ENCODE measurements at places on chromosomes 12 and 14.

DNA sequence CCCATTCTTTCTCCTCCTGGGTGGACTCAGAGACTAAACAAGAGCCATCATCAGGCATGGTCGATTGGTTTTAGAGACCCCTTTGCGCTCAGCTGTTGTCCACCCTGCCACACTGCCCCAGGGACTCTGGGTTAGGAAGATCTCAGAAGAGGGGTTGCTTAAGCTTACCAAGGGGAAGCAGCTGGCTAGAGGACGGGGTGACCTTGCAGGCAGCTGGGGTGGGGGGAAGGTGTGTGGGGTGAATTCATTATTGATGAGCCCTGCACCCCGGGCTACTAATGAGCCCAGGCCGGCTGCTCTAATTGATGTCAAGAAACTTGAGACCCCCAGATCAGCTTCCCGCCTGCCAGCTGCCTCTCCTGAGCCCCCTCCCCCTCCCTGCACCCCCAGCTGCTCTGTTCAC is 8.7 kb upstream of the ZNF385A start:
- no peak for DNase-seq

GRCh38 chr14:22184830-22185168 is 404.2 kb downstream of the DAD1 start:
- no peak for DNase-seq

DNA sequence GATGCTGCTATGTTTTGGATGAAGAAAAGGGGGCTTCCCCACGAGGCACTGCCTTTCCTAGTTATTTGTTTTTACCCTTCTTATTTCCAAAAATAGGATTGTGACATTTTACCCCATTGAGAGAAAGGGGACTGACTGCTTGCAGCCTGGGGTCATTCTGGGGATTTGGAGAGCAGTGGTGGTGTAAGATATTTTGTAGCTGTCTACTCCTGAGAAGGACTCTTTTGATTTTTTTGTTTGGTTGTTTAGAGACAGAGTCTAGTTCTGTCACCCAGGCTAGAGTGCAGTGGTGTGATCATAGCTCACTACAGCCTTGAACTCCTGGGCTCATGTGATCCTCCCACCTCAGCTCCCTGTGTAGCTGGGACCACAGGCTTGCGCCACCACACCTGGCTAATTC is 78.9 kb downstream of the FOXN4 start:
- no peak for DNase-seq

DNA sequence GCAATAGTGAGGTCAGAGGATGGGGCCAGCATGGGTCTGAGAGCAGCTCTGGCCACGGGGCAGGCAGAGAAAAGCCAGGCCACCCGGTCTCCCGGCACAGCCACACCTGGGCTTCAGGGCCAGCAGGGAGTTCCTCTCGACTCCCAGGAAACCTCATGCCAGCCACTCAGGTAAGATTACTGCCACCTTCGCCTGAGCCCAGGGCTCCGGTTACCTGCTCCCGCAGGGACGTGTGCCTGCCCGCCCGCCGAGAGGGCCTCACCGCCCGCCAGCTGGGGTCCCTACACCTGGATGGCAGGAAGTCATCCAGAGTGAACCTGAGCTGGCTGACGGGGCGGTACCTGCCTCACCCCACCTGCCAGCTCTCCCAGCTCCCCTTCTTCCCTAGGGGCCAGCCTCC is 7.3 kb downstream of the JAG2 start:
- no peak for DNase-seq

GRCh38 chr14:99321955-99322730 is 50.1 kb upstream of the BCL11B start:
- no peak for DNase-seq

DNA sequence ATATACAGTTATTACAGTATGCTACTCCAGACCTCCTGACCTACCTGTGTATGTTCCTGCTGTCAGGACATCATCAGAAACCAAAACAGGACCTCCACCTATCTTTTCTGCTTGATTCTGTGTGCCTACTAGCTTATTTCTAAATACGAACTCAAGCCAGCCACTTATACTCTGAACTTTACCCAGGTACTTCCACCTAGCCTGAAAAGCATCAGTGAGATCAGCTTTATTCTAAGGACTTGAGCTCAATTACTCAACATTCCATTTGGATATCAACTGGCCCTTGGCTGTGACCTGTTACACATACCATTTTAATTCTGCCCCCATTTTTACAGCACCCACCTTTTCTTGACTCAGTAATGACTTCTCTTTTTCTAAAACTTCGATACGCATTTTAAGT is 29.2 kb downstream of the TRIP11 start:
- no peak for DNase-seq

DNA sequence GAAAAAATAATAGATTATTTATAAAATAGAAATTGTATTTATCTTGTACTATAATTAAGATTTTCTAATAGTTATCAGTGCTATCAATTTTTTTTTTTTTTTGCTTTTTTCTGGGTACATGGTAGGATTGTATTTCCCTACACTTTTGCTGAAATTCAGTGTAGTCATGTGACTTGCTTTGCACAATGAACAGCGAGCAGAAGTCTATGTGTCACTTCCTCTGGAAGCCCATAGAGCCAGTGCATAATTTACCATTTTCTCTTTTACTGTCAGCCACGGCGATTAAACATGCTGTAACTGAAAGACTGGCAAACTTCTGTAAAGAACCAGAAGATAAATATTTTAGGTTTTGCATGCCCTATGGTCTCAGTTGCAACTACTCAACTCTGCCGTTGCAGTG is 80.8 kb upstream of the PPP1R12A start:
- no peak for DNase-seq

- DNase-seq = no peak
These were observed 123.9 kb downstream of the BCL11B start for GRCh38 chr14:99148131-99148530.

DNA sequence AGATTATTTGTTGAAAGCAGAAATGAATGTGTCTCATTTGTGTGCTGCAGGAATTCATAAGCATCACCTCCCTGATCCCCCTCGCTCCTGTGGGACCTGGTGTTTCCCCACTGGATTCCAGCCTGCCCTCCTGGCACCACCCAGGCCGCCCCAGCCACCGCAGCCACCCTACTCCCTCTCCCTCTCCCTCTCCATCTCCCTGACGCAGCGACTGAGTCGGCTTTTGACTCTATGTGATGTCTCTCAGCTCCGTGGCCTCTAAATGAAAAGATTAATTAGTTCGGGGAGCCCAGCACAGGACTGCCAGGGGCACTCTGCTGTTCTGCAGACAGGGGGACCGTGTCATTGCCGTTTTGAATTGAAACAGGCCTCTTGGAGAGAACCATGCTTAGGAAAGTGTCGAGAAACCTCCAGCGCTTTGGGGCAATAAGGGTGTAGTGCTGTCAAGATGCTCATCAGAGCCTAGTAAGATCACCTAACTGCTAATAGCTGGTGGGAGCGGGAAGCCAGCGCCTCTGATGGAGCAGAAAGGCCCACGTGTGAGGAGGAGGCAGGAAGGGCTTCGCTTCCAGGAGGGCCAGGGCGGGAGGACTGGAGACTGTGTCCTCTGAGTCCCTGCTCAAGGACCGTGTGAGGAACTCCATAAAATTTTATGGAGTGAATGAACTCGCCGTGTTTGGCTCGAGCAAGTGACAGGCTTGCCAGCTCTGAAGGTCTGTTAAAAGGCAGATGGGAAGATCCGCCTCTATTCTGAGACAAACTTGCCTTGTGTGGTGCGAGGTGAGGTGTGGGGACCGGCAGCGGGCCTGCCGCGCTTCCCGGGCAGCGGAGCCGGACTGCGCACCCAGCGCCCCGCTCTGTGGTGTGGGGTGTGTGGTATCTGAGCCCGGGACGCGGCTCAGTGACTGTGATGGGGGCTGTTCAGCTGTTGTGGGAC is 157.4 kb upstream of the C14orf180 start:
- DNase-seq = no peak

GRCh38 chr14:88346048-88346639 is 23.1 kb upstream of the KCNK10 start:
- no peak for DNase-seq

DNA sequence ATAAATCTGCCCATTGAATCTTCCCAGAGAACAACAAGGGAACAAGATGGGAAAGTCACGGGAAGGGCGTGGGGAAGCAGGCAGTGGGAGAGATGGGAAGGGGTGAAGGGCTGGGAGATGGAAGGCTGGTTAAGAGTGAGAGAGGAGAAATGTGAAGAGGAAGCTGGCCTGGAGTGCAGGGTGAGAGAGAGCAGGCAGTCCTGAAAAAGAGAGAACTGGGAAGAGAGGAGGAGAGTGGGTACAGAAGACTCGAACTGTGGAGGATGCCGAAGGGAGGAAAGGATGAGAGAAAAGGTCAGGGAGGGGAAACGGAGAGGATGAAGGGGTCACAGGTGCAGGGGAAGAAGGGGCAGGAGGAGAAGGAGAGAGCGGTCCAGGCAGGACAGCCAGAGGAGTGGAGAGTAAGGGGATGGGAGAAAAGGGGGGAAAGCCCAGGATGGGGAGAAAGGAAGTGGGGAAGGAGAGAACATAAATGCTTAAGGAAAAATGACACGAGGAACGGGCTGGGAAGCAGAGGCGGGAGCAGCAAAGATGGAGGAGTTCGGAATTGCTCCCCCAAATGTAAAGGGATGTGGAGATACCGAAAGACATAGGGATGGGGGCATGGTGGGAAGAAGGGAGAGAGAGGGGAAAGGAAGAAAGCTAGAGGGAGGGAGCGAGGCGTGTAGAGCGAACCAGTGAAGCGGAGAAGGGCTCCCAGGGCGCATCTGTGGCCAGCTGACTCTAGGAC is 1.2 kb downstream of the PIANP start:
- DNase-seq = no peak

DNA sequence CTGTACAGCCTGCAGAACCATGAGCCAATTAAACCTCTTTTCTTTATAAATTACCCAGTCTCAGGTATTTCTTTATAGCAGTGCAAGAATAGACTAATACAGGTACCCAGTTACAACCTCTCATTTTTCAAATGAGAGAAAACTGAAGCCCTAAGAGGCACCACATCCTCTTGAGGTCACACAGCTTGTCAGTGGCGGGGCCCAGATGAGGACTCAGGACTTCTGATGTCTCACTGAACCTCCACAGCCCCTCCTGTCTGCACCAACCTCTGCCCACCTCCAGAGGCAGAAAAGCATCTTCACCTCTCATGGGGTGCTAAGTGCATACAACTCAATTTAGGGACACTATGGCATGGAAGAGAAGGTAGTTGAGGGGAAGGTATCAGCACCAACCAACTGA is 120.7 kb downstream of the CRACR2A start:
- no peak for DNase-seq

GRCh38 chr14:102206918-102207317 is 67.2 kb downstream of the WDR20 start:
- DNase-seq = no peak

GRCh38 chr14:92014040-92014439 is 25.8 kb downstream of the TRIP11 start:
- DNase-seq = no peak

- no peak for DNase-seq
These were observed 61.4 kb downstream of the HMGA2 start for GRCh38 chr12:65885716-65886115.

DNA sequence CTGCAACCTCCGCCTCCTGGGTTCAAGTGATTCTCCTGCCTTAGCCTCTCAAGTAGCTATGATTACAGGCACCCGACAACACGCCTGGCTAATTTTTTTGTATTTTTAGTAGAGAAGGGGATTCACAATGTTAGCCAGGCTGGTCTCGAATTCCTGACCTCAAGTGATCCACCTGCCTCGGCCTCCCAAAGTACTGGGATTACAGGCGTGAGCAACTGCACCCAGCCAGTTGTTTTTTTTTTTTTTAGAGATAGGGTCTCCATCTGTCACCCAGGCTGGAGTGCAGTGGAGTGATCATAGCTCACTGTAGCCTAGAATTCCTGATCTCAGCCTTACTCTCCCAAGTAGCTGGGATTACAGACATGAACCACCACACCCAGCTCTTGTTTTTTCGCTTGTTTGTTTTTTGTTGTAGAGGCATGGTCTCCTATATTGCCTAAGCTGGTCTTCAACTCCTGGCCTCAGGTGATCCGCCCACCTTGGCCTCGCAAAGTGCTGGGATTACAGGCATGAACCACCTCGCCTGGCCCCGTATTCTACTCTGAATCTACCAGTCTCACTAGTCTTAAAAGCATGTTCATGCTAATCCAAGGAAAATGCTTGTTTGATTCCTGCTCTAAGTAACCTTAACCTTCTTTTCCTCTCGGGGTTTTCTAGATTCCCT is 31.7 kb upstream of the STRN3 start:
- no peak for DNase-seq

DNA sequence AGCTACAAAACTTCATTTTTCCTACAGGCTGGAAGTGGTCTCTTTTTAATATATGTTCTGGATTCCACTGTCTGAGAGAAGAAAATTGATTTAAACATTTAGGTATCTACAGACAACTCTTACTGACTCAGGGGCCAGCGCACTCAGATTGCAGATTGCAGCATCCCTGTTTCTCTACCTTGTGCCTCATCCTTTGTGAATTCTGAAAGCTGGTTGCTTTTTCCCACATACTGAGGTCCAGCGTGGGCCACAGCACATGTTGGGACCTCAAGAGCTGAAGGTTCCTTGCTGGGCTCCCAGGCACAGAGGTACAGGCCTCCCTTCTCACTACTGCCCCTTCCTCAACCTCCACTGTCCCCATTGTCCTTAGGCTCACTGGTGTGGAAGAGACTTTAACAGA is 101.7 kb upstream of the CCDC175 start:
- no peak for DNase-seq

- DNase-seq = no peak
These were observed 7.4 kb downstream of the SMOC1 start for GRCh38 chr14:69886453-69887242.

DNA sequence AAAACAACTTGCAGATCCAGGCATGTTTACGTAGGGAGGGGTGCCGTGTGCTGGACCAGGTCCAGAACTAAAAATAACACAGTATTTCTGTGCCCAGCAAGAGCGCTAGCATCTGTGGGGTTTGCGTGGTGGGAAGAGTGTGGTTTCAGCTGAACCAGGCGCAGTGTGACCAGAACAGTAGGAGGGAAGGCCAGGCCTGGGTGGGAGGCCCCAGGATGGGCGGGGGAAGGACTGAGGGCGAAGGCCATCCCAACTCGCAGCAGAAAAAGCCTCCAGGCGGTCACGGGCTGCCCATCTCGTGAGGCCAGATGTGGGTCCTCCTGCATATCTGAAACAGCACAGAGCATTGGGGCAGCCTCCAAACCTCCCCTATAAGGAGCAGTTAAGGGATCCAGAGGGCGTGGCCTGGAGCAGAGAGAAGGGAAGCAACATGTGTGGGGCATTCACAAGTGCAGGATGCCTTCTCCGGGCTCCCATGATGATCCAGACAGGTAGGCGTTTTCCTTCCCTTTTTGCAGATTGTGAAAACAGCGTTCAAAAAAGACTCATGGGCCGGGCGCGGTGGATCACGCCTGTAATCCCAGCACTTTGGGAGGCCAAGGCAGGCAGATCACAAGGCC is 17.8 kb upstream of the CD9 start:
- no peak for DNase-seq

GRCh38 chr12:15863984-15864383 is 18.2 kb upstream of the STRAP start:
- DNase-seq = no peak

- DNase-seq = no peak
These were observed 102.2 kb downstream of the SSPN start for GRCh38 chr12:26297396-26298070.

GRCh38 chr12:1273051-1273450 is 282.0 kb downstream of the ERC1 start:
- DNase-seq = no peak

GRCh38 chr14:99213527-99213971 is 58.4 kb downstream of the BCL11B start:
- DNase-seq = no peak

- peak; percentile 16 for DNase-seq
These were observed 903 bp upstream of the NT5DC3 start for GRCh38 chr12:103841690-103842584.

All from effector memory CD4-positive, alpha-beta T cell (primary cell).